8988T (cell line): ENCODE measurements at places on chromosomes 6 and 20.

DNA sequence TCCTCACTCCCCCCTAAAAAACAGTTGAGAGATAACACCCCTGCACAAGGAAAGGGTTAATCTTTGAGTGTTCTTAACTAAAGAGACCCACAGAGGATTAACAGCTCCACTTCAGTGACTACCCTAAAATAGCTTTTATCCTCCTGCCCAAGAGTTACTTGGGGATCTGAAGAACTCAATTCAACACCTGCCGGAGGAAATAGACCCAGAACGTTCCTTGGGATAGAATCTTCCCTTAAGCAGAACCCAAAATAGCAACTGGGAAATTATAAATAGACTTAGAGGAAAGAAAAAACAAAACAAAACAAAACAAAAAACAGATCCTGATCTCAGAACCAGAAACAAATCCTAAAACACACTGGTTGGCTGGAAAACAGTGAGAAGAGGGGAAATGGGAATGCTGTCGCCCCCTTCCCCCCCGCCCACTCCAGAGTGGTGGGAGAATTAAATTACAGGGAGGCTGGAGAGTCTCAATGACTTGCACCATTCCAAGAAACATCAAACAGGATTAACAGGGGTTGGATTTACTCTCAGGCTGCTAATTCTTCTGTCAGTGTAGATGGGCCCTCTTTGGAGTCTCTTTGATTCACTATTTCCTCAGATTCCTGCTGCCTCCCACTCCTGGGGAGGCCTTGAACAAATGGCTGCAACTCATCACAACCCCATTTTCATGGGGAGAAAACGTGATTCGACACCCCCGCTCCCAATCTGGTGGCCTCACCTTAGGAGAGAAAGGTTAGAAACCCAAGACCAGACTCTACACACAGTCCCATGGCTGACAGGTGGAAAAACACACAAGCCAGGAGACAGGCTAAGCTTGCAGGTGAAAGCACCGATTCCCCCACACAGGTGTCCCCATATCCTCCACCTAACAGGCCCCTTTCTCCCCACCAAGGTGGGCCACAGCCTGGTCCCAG, 1.4 kb downstream of the PLAGL2 start:
- DNase-seq, result no peak

GRCh38 chr6:53717566-53717965, 52.0 kb upstream of the KLHL31 start:
- no peak for DNase-seq

DNA sequence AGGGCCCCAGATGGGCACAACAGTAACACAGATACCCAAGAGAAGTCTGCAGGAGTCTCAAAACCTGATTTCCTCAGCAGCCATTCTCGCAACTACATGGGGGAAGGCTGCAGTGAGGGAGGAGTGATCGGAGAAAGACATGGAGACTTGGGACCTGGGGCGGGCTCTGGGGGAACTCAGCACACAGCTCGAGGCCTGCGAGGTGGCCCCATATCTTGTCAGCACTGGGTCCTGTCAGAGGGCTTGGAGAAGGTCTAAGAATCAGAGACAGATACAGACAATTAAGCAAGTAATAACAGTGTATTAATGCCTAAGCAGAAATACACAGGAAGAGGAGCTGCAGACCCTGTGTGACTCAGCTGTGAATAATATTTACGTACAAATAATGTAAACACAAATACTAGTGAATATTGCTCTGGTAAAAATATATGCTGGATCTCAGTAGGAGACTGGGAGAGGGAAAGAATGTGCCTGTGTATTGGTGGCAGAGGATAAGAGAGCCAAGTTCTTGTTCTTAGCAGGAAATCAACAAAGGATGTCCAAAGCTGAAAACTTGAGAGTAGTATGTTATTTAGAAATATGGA, 336.2 kb downstream of the ZFAND3 start:
- DNase-seq, result no peak

DNA sequence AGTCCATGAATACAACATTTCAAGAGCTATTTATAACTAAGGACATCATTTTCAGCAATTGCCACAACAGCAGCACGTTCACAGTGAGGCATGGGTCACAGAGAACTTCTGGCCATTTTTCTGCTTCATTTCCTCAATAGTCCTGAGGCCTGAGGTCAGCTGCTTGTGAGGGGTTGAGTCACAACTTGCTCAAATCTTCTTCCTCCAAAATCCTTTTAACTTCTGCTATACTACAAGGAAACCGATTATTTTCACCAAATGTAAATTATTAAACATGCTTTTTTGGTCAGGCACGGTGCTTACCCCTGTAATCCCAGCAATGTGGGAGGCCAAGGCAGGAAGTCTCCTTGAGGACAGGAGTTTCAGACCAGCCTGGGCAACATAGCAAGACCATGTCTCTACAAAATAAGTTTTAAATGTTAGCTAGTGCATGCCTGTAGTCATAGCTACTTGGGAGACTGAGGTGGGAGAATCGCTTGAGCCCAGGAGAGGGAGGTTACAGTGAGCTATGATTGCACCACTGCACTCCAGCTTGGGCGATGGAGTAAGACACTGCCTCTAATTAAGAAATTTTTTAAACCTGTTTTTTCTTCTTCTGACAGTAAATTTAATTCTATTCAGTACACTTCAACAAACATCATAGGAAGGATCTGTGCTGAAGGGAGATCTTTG, 11.1 kb upstream of the SLC16A10 start:
- DNase-seq, result no peak

GRCh38 chr6:24797596-24798216, 1.0 kb downstream of the ARMH2 start:
- DNase-seq, result no peak

DNA sequence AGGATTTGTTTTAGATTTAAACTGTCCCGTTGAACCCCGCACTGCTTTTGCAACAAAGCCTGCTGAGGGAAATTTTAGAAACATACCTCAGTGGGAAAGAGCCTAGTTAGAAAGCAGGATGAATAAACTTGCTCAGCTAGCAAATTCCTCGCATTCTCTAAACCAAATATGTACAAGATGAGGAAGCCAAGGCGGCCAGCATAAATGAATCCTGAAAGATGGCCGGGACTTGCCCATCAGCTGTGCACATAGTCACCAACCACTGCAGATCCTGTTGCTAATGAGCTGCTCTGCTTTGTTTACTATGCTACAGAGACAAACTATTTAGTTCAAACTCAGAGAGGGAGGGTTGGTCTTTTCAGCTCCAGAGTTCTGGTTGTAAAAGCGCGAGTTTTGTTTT, 49.0 kb downstream of the TMEM170B start:
- DNase-seq, result no peak

- DNase-seq, result no peak
Measured at GRCh38 chr6:150312395-150312794, 56.4 kb upstream of the IYD start.

GRCh38 chr6:112054001-112054400, at the start of gene CCN6:
Gene CCN6, plus strand, starts transcription at chr6:112054104. Its CDS starts 254 bp downstream, at chr6:112054358.
- DNase-seq, result no peak

DNA sequence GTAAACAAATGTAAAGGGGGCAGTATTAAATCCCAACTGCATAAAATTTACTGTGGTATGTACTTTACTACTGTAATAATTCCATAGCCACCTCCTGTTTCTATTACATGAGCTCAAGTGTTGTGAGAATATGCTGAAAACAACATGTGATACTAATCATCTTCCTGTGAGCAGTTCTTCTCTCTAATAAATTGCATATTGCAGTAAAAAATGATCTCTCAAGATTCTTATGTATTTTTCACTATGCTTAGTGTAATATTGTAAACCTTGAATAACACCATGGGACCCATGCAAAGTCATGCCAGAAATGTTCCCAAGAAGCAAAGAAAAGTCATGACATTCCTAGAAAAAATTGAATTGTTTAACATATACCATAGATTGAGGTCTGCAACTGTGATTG, 133.0 kb upstream of the ATXN1 start:
- no peak for DNase-seq

DNA sequence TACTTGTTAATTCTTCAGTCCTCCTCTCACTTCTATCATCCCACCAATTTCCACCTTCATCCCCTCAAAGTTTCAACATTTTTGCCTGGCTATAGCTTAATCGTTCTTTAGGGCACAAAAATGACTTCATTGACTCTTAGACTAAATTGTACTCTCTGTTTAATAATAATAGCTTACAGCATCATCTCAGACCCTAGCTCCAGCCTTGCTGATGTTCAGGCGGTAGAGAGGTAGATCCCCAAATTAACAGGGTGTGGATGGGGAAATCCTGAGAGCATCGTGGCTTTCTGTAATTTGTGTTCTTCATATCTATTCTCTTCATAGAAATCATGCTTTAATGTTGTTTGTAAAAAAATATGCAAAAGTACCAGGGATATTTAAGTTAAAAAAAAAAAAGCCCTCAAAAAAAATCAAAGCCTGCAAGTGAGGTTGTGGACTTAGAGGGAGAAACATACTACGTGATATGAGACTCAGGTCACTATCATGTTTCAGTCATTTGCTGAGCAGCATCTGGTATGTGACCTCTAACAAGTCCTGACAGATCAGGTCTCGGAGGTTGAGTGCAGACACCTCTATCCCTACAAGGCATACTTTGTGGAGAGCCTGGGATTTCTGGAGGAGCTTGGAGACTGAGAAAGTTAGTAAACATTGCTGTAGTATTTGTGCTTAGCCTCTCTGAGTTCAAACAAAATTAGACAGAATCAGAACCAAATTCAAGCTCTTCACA, 1063.3 kb upstream of the CITED2 start:
- no peak for DNase-seq

GRCh38 chr20:3714092-3714491, 1.7 kb upstream of the SIGLEC1 start:
- DNase-seq, result peak; percentile 1

- no peak for DNase-seq
Measured at GRCh38 chr20:45945678-45946148, 11.2 kb downstream of the PCIF1 start.

DNA sequence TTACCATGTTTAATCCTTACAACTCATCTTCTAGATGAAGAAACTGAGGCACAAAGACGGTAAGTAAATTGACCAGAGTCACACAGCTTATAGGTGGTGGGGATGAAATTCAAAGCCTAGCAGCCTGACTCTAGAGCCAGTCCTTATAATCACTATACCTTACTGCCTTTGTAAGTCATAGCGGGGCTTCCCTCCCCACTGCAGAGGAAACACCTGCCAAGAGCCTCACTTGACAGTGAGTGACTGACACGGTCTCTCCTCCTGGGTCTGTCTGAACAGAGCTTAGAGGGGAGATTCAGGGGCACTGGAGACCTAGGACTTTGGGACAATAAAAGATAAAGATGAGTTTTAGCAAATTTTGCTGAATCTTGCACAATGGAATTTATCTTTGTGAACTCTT, 12.8 kb downstream of the SUN5 start:
- DNase-seq, result no peak

GRCh38 chr20:35111141-35111888, 18.7 kb upstream of the TRPC4AP start:
- DNase-seq, result no peak

GRCh38 chr6:169556758-169557548, 144.9 kb downstream of the WDR27 start:
- DNase-seq, result no peak

DNA sequence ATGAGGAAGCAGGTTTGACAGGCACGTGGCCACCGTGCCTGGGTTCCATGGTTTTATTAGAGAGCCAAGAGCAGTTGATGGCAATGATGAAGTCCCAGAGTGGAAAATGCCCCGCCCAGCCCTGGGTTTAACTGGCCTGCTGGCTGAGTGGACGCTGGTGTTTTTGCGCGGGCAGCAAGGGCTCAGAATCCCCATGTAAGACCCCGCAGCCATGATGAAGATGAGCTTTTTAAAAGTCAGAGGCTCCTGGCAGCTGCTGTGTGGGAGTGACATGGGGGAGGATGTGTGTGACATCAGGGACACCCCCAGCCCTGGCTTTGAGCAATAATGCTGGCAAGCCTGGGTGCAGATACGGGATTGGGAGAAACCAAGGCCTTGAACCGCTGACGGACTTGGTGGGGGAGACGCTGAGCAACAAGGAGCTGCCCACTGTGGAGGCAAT, 33.0 kb upstream of the SLCO4A1 start:
- DNase-seq, result no peak

GRCh38 chr6:23608931-23609435, 517.0 kb upstream of the NRSN1 start:
- no peak for DNase-seq

- DNase-seq, result no peak
Measured at GRCh38 chr6:161228921-161229591, 44.8 kb downstream of the AGPAT4 start.

DNA sequence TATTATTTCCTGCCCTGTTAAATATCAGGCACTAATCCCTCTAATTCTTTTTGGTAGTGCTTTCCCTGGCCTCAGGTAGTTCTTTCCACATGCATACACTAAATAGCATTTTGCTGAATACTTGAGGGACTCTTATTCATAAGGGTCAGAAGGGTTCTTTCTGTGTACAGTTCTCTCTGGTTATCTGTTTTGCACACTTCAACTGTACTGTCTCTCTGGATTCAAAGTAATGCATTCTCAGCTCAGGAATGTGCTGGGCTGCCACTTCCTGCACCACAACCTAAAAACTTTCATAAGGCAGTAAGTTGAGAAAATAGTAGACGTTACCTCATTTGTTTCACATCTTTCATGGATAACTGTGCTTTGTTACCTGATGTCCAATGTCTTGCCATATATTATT, 32.1 kb downstream of the C6orf141 start:
- DNase-seq, result no peak

DNA sequence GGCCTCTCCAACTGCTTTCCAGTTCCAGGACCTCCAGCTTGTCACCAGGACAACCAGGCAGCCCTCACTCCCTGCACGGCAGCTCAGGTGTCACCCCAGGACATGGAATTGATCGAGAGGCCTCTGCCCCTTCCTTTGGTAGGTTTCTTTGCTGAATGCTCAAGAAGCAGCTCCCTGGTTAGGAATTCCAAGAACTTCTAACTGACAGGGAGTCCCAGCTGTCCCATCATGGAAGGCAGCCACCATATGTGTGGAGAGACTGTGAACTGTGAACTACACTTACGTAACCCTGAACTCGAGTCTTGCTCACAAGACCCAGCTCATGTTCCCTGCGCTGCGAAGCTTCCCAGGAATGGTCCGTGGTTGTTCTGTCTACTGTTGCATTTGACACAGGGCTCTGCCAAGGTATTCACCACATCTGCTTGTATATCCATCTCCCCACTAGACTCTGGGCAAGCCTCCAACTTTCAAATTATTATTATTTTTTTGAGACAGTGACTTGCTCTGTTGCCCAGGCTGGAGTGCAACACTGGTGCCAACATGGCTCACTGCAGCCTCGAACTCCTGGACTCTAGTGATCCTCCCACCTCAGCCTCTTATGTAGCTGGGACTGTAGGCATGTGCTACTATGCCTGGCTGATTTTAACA, 35.7 kb downstream of the MGME1 start:
- no peak for DNase-seq
